NCI-H69 (cell line): ENCODE measurements at places on chromosomes 12 and 14.

GRCh38 chr14:104195878-104196277, 57.5 kb downstream of the KIF26A start:
- DNase-seq: peak; percentile 72

- no peak for DNase-seq
Observed at GRCh38 chr14:34484726-34485125, 22.7 kb upstream of the SPTSSA start.

DNA sequence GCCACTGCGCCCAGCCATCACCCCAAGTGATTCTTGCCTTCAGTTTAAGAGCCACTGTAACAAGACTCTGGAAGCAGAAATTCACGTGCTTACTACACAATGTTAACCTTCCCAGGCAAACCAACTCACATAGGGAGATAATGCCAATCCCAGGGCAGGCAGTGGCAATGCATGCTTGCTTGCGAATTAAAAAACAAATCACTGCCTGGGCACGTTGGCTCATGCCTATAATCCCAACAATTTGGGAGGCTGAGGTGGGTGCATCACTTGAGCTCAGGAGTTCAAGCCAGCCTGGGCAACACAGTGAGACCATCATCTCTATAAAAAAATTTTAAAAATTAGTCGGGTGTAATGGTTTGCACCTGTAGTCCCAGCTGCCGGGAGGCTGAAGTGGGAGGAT, 37.8 kb upstream of the P2RX4 start:
- DNase-seq: no peak

- peak; percentile 84 for DNase-seq
Observed at GRCh38 chr12:110846615-110847566, at the start of gene CCDC63. TSS of gene CCDC63 (plus strand) at chr12:110846987. CDS start at chr12:110852955, 5,968 bp downstream.

- no peak for DNase-seq
Observed at GRCh38 chr14:97874394-97874793, 1077.2 kb downstream of the VRK1 start.

GRCh38 chr14:104731320-104732294, 7.6 kb downstream of the ADSS1 start:
- peak; percentile 56 for DNase-seq
